ENCODE measurements at places on chromosomes 2 and 18. TPM values are rescaled to one million over a fixed set of nuclear protein-coding genes. Genes with fewer than 3 reads are reported as not detected.
A peak's percentile ranks its signal among the peaks of the same experiment; 100 is the strongest.

- DNase-seq = no peak
These were observed 45.2 kb upstream of the NEUROD1 start for GRCh38 chr2:181725476-181725875.

DNA sequence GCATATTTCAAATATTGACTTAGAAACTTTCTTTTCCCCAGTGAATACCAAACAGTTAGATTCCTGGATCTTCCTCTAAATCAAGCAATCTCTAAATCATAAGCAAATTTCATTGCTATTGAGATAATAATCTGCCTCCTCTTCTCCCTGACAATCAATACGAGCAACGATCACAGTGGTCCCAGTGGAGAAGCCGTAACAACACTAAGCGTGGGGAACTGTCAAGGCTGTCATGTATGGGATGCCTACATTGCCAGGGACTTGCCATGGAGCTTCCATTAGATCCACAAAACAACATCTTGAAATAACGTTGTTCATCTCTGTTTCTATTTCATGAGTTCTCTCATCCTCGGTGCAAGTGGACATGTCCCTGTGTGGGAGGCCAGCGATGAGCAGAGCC lies 61.3 kb downstream of the SNTG2 start:
- DNase-seq = no peak

- DNase-seq = no peak
These were observed 11.3 kb downstream of the RAD51AP2 start for GRCh38 chr2:17506736-17507616.

GRCh38 chr2:228845162-228845925 lies 425.7 kb downstream of the PID1 start:
- no peak for DNase-seq

GRCh38 chr2:124661558-124661957 lies 636.5 kb downstream of the CNTNAP5 start:
- DNase-seq = no peak

DNA sequence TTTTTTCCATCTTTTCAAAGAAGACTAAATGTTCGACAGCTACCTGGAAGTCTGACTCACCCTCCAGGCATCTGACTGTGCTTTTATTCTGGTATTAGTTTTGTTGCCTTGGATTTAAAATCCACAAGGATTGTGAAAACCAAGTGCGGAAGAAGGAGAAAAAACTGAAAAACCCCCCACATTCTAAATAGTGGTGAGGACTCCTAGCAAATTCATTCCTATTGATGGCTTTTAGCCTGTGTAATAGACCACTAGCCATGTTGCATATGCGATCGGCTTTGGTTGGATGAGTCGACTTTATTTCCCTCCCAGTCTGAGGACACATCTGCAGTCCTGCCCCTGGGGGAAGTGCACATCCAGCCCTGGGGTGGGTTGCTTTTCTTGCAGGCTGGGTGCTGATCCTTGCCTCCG lies 16.9 kb downstream of the LDLRAD4 start:
- no peak for DNase-seq

SERPINB2 gene
- polyA plus RNA-seq = 1.4 TPM

GRCh38 chr18:8620845-8621244 lies 11.6 kb downstream of the RAB12 start:
- no peak for DNase-seq

IGFBP5 gene
- polyA plus RNA-seq = 131 TPM

GRCh38 chr2:201880993-201881611 lies 74.8 kb downstream of the CDK15 start:
- no peak for DNase-seq

GRCh38 chr2:26670171-26670570 lies 22.4 kb upstream of the KCNK3 start:
- peak; percentile 38 for DNase-seq

GRCh38 chr2:105114551-105114950 lies 76.7 kb downstream of the MRPS9 start:
- no peak for DNase-seq

GKN1 gene
- polyA plus RNA-seq = not detected

DNA sequence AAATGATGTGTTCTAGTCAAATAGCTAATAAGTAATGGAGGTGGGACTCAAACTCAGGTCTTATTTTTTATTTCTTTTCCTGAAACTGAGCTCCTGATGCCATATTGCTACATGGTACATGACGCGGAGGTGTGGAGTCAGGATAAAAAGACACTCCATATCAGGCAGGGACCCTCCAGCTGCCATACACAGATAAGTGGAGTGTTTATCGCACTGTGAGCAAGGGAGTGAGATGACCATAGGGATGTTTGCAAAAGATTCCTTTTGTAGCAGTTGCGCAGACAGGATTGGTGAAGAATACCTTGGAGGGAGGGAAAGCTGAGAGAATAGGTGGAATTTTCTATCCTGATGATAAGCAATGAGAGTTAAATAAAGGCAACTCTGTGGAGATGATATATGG lies 657.2 kb downstream of the RNF144A start:
- no peak for DNase-seq

- DNase-seq = no peak
These were observed 200.2 kb downstream of the RIT2 start for GRCh38 chr18:42915299-42915698.

LOXHD1 gene
- not detected for polyA plus RNA-seq

GRCh38 chr2:195652911-195653310 lies 4.1 kb upstream of the SLC39A10 start:
- no peak for DNase-seq

- no peak for DNase-seq
These were observed 71.3 kb downstream of the CCDC93 start for GRCh38 chr2:117942551-117942950.

DNA sequence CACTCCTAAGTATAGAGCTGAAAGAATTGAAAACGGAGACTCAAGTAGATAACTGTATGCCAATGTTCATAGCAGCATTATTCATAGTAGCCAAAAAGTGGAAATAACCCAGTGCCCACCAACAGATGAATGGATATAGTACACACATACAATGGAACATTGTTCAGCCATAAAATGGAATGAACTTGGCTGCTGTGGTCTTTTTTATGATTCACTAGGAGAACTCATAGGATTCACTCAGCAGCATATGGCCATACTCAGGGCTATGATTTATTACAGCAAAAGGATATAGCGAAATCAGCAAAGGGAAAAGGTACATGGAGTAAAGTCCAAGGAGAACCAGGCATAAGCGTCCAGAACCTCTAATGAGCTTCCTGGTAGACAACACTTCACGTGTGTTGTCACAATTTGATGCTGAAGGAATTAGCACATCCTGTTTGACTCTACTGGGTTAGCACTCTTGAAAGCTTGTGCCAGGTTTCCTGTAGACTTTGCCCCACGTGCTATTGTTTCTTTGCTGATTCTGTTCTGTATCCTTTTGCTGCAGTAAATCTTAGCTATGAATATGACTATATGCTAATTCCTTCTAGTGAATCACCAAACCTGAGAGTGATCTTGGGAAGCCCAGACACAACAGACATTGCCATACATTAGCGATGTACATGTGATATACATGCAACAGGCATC lies 15.7 kb downstream of the SPC25 start:
- DNase-seq = no peak

DNA sequence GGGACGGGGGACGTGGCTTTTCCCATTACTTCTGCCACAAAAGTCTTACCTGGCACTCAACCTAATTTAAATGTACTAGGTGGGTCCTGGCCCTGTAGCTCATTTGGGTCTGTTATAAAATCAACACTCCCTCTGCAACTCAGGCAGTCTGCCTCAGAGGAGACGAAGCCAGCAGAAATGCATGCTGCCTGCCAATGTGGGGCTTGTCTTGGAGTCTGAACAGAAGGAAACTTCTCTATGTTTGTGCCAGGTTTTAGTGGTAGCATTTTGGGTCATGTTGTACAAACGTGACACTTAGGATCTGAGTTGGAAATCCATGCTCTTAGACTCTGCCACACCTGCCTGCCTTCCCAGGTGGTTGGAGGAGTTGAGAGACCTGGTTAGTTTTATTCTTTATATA lies 292.5 kb upstream of the FAM98A start:
- DNase-seq = no peak

DNA sequence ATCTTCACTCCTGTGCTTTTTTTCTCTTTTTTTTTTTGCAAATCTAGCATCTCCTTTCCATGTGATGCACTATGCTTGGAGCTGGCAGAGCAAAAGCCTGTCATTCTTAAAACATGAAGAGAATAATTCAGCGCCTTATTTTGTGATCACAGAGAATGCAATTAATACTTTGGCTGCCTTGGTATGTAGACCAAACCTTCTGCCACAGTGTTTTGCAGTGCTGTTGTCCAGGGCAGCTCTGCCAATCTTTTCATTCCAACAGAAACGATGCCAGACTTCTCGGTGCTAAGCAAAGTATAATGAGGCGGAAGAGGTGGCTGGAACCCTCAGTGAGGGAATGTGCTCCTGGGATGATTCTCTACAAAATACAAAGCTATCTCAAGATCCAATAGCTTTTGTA lies 25.6 kb downstream of the BCL2 start:
- DNase-seq = no peak

Measured in sigmoid colon (tissue), 7 donors.